Ascending aorta (tissue), 2 donors: ENCODE measurements at places on chromosomes 3 and 15.

DNA sequence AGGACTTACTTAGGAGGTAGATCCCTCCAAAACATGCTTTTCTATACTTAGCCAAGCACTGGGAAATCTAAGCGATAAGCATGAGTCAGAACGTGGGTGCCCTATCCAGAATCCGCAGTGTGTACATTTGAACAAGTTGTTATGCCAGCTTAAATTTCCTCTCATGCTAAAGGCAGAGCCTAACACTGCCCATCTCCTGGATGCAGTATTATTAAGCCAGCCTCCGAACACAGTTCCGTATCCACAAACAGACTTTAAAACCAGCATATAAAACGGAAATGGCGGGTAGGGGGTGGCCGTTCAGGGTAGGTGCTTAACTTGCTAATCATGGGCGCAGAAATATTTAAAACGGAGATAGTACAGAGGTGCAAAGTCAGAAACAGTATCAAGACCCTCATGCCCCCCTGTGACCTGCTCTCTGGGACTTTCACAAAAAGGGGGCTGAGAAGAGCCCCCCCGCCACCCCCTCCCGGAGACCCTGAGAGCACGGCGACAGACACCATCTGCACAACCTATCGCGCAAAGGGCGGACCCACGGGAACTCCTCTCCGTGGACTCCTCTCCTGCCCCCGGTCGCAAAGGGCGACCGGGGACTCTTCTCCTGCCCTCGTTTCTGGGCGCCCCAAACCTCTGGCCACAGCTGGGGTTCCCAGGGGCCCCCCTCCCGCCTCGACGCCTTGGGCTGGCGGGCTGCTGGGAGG, 889 bp upstream of the LRRIQ4 start:
- H3K36me3 ChIP-seq, result no peaks in the 10 kb centered on the region
- H3K27ac ChIP-seq, result peak overlapping the region; percentile 47
- peaks cover 6% of the 10 kb centered on the region for H3K4me1 ChIP-seq
- H3K4me3 ChIP-seq, result peak overlapping the region; percentile 73
- H3K27me3 ChIP-seq, result no peaks in the 10 kb centered on the region

DNA sequence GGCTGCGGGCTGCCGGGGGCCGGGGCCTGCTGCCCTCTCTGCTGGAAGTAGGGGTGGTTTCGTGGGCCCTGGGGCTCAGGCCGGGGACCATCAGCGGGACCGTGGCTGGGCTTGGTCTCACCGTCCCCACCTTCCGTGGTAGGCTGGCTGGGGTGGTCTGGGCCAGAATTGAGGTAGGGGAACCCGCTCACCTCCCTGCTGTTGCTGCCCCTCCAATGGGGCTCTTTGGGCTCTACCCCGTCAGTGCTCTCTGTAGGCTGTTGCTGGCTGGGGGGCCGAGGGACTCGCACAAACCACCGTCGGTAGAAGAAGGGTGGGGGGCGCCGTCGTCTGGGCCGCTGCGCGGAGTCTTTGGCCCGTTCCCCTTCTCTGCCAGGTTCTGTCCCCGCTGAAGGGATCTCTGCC, 23.4 kb downstream of the RGMA start:
- peaks cover 4% of the 10 kb centered on the region for H3K36me3 ChIP-seq
- no peak overlapping the region for H3K4me3 ChIP-seq
- H3K27me3 ChIP-seq, result no peaks in the 10 kb centered on the region
- peak overlapping the region; percentile 73 for H3K27ac ChIP-seq
- DNase-seq, result no peak

GRCh38 chr3:11120091-11120805, 34.0 kb upstream of the HRH1 start:
- H3K4me3 ChIP-seq, result no peak overlapping the region
- peak overlapping the region; percentile 90 for H3K27ac ChIP-seq
- no peaks in the 10 kb centered on the region for H3K27me3 ChIP-seq
- H3K36me3 ChIP-seq, result no peaks in the 10 kb centered on the region
- no peaks in the 10 kb centered on the region for H3K4me1 ChIP-seq

- H3K27me3 ChIP-seq, result no peaks in the 10 kb centered on the region
- no peak overlapping the region for H3K4me3 ChIP-seq
- no peak overlapping the region for H3K27ac ChIP-seq
- no peaks in the 10 kb centered on the region for H3K36me3 ChIP-seq
- no peak for DNase-seq
Observed at GRCh38 chr15:39022532-39023305, 458.1 kb upstream of the RASGRP1 start.

DNA sequence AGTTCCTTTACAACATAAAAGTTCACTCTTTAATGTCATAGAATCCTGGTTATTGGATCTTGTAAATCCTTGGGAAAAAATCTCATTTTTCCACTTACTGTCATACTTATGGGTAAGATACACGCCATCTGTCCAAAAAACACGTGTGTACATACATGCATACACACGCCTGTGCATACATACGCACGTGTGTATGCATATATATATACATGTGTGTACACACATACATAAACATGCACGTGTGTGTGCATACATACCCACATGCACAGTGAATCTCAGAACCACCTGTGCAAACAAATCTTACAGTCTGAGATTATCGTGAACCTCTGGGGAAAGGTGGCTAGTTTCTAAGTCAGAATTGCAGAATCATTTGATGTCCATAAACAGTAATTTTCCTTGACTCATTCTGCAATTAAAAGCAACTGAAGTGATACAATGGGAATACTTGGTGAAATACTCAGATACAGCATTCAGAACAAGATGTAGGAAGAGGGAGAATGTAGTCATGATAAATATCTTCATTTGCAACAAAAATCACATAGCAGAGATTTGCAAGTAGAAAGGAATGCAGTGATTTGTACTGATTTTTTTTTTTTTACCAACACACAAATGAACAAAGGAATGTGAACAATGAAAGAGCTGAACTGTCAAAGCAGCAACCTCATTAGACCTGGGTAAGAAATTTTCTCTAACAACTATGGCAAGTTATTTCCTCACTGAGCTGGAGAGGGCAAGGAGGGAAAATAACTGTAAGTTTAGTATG, 160.6 kb upstream of the POU1F1 start:
- no peaks in the 10 kb centered on the region for H3K27me3 ChIP-seq
- no peak for DNase-seq
- H3K36me3 ChIP-seq, result no peaks in the 10 kb centered on the region
- H3K4me1 ChIP-seq, result no peaks in the 10 kb centered on the region

- no peak overlapping the region for H3K27ac ChIP-seq
- H3K36me3 ChIP-seq, result no peaks in the 10 kb centered on the region
- no peak overlapping the region for H3K4me3 ChIP-seq
- peaks cover 3% of the 10 kb centered on the region for H3K4me1 ChIP-seq
Observed at GRCh38 chr3:141489203-141489602, 2.4 kb downstream of the RASA2 start.

GRCh38 chr3:52010431-52010830, 14.7 kb upstream of the RPL29 start:
- H3K4me3 ChIP-seq, result no peak overlapping the region
- DNase-seq, result no peak
- H3K27me3 ChIP-seq, result no peaks in the 10 kb centered on the region
- H3K27ac ChIP-seq, result no peak overlapping the region
- H3K36me3 ChIP-seq, result no peaks in the 10 kb centered on the region

DNA sequence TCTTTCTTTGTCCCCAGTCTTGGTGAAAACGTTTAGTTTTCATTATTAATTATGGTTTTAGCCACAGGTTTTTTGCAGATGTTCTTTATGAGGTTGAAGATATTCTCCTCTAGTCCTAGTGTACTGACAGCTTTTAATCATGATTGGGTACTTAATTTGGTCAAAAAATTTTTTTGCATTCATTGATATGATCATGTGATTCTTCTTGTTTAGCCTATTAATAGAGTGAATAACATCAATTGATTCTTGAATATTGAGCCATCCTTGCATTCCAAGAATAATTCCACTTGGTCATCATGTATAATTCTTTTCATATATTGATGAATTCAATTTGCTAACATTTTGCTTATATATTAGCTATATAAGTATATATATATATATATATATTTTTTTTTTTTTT, 46.1 kb downstream of the IL16 start:
- no peaks in the 10 kb centered on the region for H3K36me3 ChIP-seq
- H3K27me3 ChIP-seq, result no peaks in the 10 kb centered on the region
- no peak overlapping the region for H3K27ac ChIP-seq
- no peak overlapping the region for H3K4me3 ChIP-seq
- DNase-seq, result no peak
- no peaks in the 10 kb centered on the region for H3K4me1 ChIP-seq

DNA sequence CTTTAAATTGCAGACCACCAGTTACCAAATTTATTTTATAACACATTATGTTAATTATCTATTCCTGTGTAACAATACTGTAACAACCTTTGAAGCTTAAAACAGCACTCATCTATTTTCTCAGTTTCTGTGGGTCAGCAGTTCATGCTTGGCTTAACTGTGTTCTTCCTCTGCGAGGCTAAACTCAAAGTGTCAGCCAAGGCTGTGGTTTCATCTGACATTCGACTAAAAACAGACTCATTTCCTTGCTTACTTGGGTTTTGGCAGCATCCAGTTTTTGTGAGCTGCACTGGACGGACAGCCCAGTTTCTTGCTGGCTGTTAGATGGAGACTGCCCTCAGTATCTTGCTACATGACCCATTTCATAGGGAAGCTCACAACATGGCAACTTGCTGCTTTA, 247.3 kb upstream of the KCNH8 start:
- H3K4me1 ChIP-seq, result no peaks in the 10 kb centered on the region
- DNase-seq, result no peak
- H3K4me3 ChIP-seq, result no peak overlapping the region
- no peaks in the 10 kb centered on the region for H3K27me3 ChIP-seq
- no peak overlapping the region for H3K27ac ChIP-seq

DNA sequence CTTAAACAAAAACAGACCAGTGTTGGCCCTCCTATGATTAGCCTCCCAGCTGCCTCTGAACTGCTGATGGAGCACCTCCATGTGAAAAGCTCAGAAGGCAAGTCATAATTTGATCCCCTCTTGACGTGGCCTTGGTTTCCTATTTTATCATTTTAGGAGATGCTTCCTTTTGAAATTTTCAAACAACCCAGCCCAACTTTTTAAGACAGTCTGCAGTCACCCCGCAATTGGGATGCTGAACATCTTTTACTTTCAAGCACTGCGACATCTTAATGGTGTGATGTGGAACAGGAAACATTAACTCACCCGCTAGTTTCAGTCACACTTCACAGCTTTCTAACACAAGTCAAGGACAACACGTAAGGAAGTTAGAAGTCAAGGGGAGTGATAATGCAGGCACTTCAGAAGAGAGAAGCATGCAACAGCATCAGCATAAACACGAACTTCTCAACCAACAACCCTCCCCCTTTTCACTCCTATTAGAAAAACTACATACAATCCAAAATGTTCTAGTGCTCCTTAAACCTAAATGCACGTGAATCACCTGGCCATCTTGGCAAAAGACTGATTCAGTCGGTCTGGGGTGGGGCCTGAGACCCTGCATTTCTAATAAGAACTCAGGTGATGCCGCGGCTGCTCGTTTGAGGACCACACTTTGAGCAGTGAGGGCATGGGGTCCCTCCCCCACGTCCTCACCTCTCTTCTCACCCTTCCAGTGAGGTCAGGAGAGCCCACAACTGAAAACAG, 161.5 kb downstream of the FOXP1 start:
- H3K36me3 ChIP-seq, result no peaks in the 10 kb centered on the region
- no peak overlapping the region for H3K4me3 ChIP-seq
- H3K27me3 ChIP-seq, result no peaks in the 10 kb centered on the region
- no peak overlapping the region for H3K27ac ChIP-seq

DNA sequence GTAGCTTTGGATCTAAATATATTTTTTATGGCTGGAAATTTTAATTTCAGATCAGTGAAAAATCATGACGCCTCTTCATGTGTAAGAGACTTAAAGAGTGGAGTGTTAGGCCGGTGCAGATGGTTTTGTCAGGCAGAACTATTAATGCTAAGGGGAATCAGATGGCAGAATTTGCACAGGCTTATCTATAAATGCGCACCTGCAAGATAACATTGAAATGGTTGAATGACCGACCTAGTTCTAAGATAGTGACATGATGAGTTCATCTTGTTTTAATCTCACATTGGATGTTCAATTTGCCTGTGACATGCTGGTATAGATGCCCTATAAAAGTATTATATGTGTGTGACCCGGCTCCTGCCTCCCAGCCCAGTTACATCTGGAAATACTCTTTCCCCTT, 340.6 kb downstream of the FEZF2 start:
- H3K36me3 ChIP-seq, result no peaks in the 10 kb centered on the region

GRCh38 chr3:179970746-179971145, 66.0 kb downstream of the PEX5L start:
- no peak overlapping the region for H3K27ac ChIP-seq
- H3K27me3 ChIP-seq, result no peaks in the 10 kb centered on the region
- H3K4me3 ChIP-seq, result no peak overlapping the region
- no peaks in the 10 kb centered on the region for H3K4me1 ChIP-seq
